Melanocyte of skin (primary cell): ENCODE measurements at places on chromosomes 16 and 17. TPM values are rescaled to one million over a fixed set of nuclear protein-coding genes. Genes with fewer than 3 reads are reported as not detected.

Gene AKAP10
- 23.4 and 33.8 TPM in 2 replicates for total RNA-seq

Gene USP43
- total RNA-seq = 0.69 and 1.5 TPM in 2 replicates

Gene SSTR5
- total RNA-seq = not detected in 2 replicates

Gene CA7
- not detected in 2 replicates for total RNA-seq

Gene CNGB1
- total RNA-seq = not detected in 2 replicates

Gene CIBAR2
- total RNA-seq = not detected in 2 replicates

Gene TRPV3
- total RNA-seq = 0.34 and 0.73 TPM in 2 replicates

Gene TEKT5
- total RNA-seq = not detected in 2 replicates

Gene SLC6A4
- total RNA-seq = not detected in 2 replicates

Gene CHD9NB
- 0.69 and 1.8 TPM in 2 replicates for total RNA-seq
